Motor neuron (in vitro differentiated cells): ENCODE measurements at places on chromosomes 7 and 10. TPM values are rescaled to one million over a fixed set of nuclear protein-coding genes. Genes with fewer than 3 reads are reported as not detected.

The YWHAG gene
- 226 and 238 TPM in 2 replicates for total RNA-seq

The VSTM4 gene
- 1.8 and 2.0 TPM in 2 replicates for total RNA-seq

The TMEM225B gene
- 1.2 and 1.8 TPM in 2 replicates for total RNA-seq

The SNCG gene
- total RNA-seq = 86.6 and 94.6 TPM in 2 replicates

The SMIM30 gene
- 108 and 118 TPM in 2 replicates for total RNA-seq

The LMOD2 gene
- 0.05 and 0.31 TPM in 2 replicates for total RNA-seq
